HFFc6 (cell line): ENCODE measurements at places on chromosomes 7 and 10. TPM values are rescaled to one million over a fixed set of nuclear protein-coding genes. Genes with fewer than 3 reads are reported as not detected.

DNA sequence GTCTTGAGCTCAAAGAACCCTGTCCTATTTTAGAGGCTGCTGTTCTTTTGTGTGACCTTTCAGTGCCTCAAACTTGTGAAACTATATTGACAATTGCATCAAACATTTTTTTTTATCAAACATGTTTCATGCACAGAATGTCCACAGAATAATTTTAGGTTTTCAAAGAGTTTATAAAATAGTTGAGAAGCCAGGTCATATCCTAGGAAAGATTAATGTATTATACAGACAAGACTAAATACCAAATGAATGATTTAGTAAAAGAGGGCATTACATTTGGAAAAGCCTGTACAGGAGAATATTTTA, 67.0 kb downstream of the CDK6 start:
- no peak for DNase-seq

GRCh38 chr7:157139810-157140510, 1.2 kb downstream of the UBE3C start:
- DNase-seq = no peak

- no peak for DNase-seq
These were observed 176.4 kb upstream of the ANK3 start for GRCh38 chr10:60566096-60566495.

DNA sequence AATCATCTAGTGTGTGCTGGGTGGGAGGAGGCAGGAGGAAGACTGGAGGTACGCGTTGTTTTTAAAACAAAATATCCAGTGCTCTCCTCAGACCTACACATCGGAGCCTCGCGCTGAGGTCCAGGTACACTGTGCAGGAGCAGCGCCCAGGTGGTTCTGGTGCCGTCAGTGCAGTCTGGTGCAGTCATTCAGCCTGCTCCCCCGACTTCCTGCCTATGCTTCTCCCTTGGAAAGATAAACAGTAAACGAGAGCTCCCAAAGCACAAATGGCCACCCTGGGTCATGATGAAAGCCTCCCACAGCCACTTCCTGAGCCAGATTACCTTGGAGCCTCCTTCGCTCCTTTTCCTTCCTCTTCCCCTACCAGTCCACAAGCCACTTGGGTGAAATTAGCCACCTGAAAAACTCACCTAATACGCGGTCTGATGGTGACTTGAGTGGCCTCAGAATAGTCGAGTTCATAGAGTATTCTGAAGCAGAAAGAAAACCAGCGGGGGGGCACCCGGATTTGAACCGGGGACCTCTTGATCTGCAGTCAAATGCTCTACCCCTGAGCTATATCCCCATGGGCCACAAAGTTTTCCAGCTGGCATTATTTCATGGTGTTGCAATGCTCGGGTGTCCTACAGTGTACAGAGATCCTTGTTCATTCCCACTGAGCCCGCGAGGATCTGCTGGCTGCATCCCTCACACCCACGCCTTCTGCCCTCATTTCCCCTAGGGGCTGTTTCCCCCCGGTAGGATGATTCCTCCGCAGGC, 82.5 kb downstream of the ZNF467 start:
- peak; percentile 93 for DNase-seq

DNA sequence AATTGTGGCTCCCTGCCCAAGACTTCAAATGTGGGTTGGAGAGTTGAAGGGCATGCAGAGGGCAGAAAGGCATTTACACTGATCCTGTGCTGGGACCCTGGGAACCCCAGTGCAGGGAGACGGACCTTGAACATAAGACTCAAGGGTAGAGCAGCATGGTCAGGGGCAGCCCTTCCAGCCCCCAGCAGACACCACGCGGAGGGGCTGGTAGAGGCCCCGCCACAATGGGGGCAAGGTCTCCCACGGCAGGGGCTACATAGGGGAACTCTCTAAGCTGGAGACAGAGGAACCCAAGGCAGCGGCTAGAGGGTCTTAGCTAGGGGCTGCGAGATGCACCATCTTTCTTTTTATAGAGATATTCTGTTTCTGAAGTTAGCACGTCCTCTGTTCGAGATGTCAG, 45.2 kb upstream of the EBF3 start:
- DNase-seq = no peak

DNA sequence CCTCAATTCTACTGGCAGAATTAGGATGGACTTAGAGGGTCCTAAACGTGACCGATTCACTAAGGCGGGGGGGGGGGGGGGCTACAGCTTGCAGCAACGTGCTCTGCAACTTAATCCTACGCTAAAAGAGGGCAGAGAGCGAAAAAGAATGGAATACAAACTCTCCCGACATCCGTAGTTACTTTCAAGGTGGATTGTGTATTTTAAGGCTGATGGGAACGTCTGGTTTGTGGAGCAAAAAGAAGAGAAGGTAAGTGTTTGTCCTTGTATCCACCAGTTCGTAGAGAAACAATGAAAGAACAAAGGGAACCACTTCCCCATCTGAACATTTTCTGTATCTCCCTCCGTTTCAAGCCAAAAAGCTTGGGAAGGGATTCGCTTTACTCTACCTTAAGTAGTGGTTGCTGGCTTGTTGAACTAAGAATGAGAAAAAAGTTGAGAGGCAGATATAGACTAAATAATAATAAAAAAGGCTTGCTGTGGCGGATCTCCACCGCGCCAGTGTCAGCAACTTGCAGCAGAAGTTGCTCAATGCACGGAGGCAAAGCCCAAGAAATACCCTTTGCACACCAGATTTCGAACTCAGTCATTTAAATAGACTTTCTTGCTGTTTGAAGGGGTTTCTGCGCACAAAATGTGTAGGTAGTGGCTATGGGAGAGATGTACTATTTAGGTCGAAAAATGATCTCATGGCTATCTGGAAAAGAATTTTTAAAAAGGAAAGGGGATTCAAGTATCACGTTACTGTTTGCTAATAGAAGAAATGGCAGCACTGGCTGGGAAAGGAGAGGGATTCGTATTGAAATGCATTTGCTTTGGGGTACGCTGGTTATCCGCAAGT, 736 bp downstream of the SKIDA1 start:
- DNase-seq = no peak

DNA sequence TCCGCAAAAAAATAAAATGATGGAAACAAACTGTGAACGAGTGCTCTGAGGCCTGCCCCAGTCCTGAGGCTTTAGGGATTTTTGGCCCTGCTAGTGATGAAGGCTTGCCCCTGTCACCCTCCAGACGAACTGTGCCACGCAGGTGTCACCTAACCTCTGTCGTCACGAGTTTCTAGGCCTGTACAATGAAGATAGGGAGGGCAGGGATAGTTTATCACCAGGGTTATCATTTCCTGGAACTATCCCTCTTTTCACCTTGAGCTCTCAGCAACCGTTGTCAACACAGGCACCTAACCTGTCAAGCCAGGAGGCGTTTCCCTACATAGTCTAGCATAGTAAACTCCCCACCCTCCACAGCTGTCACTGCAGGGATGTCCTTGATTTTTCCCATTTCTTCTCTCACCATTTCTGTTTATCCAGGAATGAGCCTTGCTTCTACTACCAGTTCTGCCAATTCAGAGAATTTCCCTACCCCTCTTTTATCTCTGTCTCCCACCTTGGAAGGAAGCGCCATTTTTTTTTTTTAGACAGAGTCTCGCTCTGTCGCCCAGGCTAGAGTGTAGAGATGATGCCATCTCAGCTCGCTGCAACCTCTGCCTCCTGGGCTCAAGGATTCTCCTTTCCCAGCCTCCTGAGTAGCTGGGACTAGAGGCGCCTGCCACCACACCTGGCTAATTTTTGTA, 2.2 kb upstream of the ACHE start:
- no peak for DNase-seq

GRCh38 chr7:17186745-17187530, 111.5 kb upstream of the AHR start:
- DNase-seq = no peak

DNA sequence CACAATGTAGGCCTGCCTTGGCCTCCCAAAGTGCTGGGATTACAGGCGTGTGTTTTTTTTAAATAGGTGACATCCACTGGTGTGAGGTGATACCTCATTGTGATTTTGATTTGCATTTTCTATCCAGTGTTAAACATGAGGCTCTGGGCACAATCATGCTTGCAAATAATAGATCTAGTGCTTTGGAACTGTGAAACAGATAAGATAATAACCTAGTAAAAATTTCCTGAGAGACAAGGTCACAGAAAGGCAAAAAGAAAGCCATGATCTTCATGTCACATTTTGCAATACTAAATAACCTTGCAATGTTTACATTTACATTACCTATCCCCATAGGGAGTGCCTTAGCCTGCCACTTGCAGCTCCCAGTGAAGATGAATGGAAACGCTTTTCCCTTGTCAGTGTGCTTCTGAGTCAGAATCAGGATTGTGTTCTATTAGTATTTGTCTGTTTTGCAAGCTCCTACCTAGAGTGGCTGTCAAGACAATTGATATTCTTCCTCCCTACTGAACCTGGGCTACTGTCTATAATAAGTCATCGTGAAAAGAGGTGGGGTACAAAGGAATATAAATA, 256.5 kb downstream of the PHTF2 start:
- DNase-seq = no peak

- no peak for DNase-seq
These were observed 15.3 kb upstream of the ADAMTS14 start for GRCh38 chr10:70657041-70657440.

- DNase-seq = peak; percentile 49
These were observed 72.9 kb upstream of the TMEM248 start for GRCh38 chr7:66847879-66848790.

GRCh38 chr7:123655614-123656013, at the start of gene LMOD2:
LMOD2 (plus strand) TSS chr7:123655866; CDS start chr7:123655964, 98 bp downstream.
- DNase-seq = no peak

GRCh38 chr10:131556897-131557495, 245.5 kb upstream of the TCERG1L start:
- DNase-seq = no peak

- no peak for DNase-seq
These were observed 83.8 kb upstream of the AKR1E2 start for GRCh38 chr10:4742217-4742616.

- DNase-seq = no peak
These were observed 338.5 kb downstream of the MDFIC start for GRCh38 chr7:115260381-115260780.

- no peak for DNase-seq
These were observed 2.2 kb upstream of the CREB3L2 start for GRCh38 chr7:138004046-138004445.

DNA sequence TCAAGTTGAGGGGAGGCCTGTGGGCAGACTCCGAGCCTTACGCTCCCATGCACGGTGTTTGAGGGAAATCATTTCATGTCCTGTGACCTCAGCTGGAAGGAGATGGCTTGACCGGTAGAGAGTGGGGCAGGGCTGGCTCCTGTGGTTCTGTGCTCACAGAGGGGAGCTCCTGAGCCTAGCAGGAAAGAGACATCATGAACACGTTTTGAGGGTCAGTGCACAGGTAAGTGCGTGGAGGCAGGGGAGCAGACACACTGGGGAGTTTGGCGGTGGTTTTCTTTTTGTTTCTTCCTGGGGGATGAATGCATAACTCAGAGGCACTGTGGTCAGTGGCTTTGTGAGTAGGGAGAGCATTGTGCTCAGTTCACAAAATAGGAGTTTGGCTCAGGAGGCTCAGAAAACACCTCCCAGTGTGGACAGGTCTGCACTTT, 22.5 kb downstream of the ADCY1 start:
- DNase-seq = no peak

GRCh38 chr7:101608772-101609713, 20.1 kb downstream of the MYL10 start:
- DNase-seq = no peak

DNA sequence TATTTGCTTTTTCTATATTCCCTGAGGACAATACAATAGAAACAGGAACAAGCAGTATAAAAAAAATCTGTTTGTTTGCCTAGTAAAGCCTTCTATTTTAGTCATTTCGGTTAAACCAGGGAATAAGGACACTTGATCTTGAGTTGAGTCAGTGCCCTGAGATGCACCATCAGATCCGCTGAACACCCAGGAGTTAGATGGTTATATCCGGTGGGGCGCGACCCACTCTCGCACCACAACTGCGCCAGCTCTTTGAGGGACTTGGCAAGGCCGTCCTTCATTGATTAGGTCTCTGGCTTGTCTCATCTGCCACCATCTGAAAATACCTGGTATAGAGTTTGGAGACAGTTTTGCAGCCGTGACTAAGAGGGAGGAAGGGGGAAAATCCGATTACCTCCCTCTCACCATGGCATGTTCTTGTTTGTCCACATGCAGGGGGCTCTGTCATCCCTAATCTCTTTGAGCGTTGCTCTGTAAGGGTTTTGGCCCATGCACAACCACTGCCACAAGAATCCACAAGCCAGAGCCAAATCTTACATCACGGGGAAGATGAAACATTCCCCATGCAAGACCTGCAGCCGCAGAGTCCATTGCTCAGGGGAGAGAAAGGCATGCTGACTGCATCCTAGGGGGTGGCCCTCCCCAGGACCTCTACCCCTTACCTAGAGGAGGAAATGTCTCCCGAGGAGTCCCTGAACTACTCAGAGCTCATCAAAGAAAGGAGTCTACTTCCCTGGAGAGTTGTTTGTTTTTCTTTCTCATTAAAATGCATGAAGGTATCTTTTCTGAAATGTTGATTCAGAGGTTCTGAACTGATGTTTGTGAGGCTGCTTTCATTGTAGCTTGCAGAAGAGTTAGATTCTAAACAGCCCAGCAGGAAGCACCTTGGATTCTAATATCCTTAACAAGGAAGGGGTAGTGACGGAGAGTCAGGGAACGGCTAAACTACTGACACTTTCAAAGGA, 101.6 kb upstream of the FAM171A1 start:
- no peak for DNase-seq

DNA sequence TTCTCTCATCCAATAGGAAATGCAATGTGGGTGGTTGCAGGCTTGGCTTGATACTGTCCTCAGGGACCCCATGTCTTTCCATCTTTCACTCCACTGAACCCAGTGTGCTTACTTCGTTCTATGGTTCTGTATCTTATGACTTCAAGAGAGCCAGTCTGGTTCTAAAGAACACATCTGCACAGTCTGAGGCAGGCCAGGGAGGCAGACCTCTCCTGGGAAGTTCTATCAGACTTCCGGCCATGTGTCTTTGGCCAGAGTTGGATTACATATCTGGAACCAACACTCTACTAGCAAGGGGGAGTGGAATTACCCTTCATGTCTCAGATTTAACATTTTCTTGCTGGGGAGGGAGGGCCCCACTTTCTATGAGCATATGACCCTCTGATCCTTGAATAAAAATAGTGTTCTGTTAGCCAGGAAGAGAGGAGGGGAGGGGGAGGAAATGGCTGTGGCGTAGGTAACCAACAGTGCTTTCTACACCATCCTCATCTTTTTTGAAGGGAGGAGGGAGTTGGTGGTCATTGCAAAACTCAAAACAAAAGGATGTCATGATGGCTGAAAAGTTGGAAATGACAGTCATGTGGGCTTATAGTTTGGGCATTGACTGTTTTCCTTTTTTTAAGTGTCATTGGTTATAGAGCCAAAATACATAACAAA, 370.2 kb downstream of the GATA3 start:
- DNase-seq = no peak

- DNase-seq = no peak
These were observed 180.3 kb upstream of the PLXNA4 start for GRCh38 chr7:132756484-132756990.

- DNase-seq = no peak
These were observed 293.4 kb upstream of the C7orf33 start for GRCh38 chr7:148296994-148297644.

ARHGEF5 gene
- 0.02 TPM in 1 of 3 replicates, not detected in the others for total RNA-seq

FAM131B gene
- 1.2 to 1.3 TPM (median 1.3 TPM) in 3 replicates for total RNA-seq

TECPR1 gene
- total RNA-seq = 28.4 to 31.0 TPM (median 29.3 TPM) in 3 replicates

BMS1 gene
- 21.0 to 24.7 TPM (median 22.7 TPM) in 3 replicates for total RNA-seq

CPA1 gene
- not detected in 3 replicates for total RNA-seq

CLRN3 gene
- total RNA-seq = not detected in 3 replicates

NAT16 gene
- total RNA-seq = not detected in 3 replicates

ACTA2 gene
- 159 and 162 TPM in 2 replicates for total RNA-seq

ZNF804B gene
- total RNA-seq = not detected in 3 replicates

CALCR gene
- total RNA-seq = not detected in 3 replicates

NKX1-2 gene
- total RNA-seq = not detected in 3 replicates

C10orf105 gene
- not detected in 3 replicates for total RNA-seq

CDNF gene
- total RNA-seq = 0.92 to 1.7 TPM (median 1.5 TPM) in 3 replicates
